Stimulated activated CD8-positive, alpha-beta memory T cell treated with anti-CD3 and anti-CD28 coated beads, Interleukin-15, amount 100 ng/mL, for 48 hours (primary cell): ENCODE measurements at places on chromosomes 7 and 10.

DNA sequence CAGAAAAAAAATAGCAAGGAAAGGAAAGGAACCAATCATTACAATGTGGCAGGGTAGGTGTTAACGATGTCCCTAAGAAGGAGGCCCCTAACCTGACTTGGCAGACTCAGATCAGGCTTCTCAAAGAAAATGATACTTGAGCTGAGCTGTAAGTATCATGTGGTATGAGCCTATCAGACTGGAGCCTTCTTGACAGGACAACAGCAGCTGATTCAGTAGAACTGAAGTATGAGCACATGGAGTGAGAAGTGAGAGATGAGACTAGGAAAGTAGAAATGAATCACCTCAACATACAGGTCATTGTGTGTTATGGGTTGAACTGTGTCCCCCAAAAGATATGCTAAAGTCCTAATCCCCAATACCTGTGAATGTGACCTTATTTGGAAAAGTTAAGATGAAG lies 66.3 kb downstream of the MTERF1 start:
- DNase-seq: no peak

DNA sequence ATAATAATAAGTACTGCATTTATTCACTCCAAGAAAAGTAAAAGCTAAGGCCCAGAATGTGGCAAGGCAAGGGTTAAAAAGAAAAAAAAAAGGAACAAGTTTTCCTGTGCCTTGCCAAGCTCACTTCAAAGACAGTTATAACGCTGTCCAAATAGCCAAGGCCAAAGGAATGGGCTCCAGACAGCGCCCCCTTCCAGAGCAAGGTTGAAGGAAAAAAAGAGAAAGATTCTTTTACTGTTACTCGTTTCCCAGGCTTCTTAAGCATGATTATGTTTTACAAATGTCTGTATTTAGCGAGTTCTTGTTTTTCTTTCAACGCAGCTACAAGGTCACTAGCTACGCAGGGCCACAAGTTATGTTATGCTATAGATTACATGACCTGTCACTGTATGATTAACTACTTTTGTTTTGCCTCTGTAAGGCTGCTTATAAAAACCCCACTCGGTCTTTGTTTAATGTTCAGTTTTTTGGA lies 9.1 kb upstream of the EIF4H start:
- no peak for DNase-seq

- DNase-seq: no peak
Observed at GRCh38 chr10:43953672-43954071, 305.0 kb upstream of the ZNF32 start.

- no peak for DNase-seq
Observed at GRCh38 chr7:136326045-136326609, 349.0 kb upstream of the MTPN start.

DNA sequence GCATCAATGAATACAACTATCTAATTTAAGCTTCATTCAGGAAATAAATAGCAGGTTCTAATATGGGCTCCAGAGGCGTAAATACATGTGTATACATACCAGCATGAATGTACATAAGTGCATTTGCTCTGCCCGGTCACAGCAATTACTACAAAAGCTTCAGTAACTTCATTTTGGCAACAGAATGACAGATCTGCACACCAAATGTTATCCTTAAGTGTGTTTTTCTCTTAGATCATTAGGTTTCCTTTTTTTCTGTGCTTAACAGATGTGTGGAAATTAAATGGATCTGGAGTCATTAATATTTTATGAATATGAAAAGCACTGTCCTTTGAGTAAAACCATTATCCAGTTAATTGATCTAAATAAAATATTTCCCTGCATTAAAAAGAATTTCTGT lies 159.0 kb upstream of the MEOX2 start:
- DNase-seq: no peak

DNA sequence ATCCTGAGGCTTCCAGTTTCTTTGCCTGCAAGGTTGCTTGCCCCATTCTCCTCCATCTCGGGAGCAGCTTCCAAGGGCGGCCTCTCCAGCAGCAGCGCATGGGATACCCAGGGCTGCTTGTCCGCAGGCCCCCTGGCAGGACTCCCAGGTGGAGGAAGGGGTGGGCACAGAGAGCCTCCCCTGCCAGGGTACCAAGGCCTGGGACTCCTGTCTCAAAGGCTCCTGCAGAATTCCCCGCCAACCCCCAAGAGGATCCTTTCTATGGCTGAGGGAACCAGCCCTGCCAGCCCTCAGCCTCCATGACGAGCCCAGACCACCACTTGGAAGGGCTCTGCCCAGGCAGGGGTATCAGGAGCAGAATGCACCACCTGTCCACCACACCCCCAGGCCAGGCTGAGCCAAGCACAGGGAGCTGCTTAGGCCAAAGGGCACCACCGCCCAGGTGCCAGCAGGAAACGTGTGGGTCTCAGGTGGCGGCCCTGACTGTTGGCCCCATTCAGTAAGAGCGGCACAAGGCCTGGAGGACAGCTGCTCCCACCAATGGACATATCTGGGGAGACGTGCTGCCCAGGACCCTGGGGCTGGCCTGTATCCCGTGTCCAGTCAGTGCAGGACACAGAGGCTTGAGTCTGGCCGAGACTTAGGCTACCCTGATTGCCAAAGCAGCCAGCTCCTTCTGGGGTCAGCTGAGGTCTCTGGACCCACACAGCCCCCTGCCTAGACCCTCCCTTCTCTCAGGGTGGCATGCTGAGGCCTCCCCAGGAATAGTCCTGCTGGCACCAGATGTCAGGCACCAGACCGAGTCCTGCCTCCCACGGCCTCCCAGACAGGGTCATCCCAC lies 33.8 kb upstream of the INPP5A start:
- DNase-seq: no peak

GRCh38 chr7:150340024-150340749 lies 1.2 kb downstream of the RARRES2 start:
- no peak for DNase-seq

DNA sequence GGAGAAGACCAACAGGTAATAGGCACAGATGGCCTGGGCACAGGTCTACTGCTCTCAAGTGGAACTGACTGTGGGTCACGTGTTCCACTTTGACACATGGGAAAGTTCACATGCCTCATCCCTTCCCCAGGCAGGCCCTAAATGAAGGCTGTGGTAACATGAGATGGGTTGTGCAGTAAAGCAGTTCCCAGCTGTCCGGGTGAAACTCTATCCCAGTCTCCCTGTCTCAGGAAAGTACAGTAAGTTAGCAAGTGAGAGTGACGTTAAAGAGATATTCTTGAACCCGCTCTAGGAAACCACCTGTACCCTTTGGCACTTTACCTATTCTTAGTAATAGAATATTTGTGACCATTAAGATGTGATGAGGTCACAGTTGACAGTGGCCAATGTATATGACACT lies 343.7 kb upstream of the AOAH start:
- DNase-seq: no peak

DNA sequence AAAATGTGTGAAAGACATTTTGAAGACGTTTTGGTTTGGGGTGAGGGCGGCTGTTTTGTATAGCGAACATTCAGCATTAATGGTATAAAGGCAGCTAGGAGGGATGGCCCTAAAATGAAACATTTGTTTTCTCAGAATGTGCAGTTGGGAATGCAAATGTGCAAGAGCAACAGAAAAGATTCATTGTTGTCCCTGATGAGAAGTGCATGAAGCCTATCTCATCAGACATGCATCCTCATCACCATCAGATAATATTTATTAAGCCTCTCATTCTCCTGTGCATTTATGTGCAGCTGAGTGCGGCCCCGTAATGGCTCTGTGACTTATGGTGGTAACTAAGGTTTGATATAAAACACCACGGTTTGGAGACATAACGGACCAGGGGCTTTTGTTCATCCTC lies 199.5 kb downstream of the GFRA1 start:
- DNase-seq: no peak

DNA sequence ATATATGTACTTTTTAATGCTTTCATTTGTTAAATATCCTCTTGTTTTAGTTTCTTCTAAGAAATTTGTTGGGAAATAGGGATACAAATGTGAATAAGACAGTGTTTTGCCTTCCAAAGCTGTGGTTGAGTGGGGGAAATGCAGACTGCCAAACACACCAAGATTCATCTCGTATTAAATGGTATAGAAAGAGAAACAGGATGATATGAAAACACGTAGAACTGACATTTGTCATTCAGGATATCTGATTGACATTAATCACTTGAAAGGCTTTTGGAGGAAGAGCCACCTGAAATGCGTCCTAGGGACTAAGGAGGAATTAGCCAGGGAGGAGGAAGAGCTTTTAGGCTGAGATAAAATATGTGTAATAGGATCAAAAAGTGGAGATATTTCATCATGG lies 287.4 kb upstream of the SEMA3C start:
- DNase-seq: no peak

- DNase-seq: no peak
Observed at GRCh38 chr7:86867163-86867762, 192.2 kb downstream of the ELAPOR2 start.

GRCh38 chr7:5387711-5388245 lies 35.9 kb downstream of the TNRC18 start:
- DNase-seq: no peak

GRCh38 chr7:78207269-78207668 lies 408.7 kb downstream of the PHTF2 start:
- no peak for DNase-seq

- DNase-seq: no peak
Observed at GRCh38 chr10:125871338-125871737, 9.8 kb downstream of the DHX32 start.

DNA sequence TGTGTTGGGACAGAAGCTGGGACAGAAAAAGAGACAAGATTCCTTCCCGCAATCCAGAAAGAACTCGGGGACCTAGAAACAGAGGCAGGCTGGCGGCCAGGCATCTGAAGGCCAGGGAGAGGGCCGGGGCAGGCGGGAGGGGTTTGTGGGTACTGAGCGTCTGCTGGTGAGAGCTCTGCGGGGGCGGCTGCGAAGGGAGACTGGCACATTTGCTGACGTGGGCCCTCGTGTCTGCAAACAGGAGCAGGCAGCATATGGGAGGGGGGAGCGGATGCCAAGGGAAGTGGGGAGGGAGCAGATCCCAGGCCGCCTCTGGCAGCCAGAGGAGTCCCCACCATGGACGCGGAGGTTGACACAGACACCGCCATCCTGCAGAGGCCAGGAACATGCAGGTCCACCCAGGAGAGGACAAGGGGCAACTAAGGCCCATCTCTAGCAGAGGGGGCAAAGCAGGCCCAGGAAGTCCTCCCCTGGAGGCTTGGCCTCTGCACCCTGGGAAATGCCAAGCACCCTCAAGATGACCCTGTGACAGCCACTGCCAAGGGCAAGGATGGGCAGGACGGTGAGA lies 32.2 kb downstream of the KCNH2 start:
- DNase-seq: no peak

- DNase-seq: no peak
Observed at GRCh38 chr7:3416453-3416852, 115.4 kb downstream of the SDK1 start.

GRCh38 chr7:47153576-47153975 lies 428.3 kb downstream of the TNS3 start:
- no peak for DNase-seq

GRCh38 chr10:109959259-109960145 lies 36.2 kb upstream of the XPNPEP1 start:
- DNase-seq: no peak

- no peak for DNase-seq
Observed at GRCh38 chr7:6306471-6306870, 34.0 kb upstream of the CYTH3 start.

- no peak for DNase-seq
Observed at GRCh38 chr10:33155720-33156638, 178.5 kb downstream of the NRP1 start.

- no peak for DNase-seq
Observed at GRCh38 chr7:2775785-2776184, 68.3 kb downstream of the GNA12 start.

DNA sequence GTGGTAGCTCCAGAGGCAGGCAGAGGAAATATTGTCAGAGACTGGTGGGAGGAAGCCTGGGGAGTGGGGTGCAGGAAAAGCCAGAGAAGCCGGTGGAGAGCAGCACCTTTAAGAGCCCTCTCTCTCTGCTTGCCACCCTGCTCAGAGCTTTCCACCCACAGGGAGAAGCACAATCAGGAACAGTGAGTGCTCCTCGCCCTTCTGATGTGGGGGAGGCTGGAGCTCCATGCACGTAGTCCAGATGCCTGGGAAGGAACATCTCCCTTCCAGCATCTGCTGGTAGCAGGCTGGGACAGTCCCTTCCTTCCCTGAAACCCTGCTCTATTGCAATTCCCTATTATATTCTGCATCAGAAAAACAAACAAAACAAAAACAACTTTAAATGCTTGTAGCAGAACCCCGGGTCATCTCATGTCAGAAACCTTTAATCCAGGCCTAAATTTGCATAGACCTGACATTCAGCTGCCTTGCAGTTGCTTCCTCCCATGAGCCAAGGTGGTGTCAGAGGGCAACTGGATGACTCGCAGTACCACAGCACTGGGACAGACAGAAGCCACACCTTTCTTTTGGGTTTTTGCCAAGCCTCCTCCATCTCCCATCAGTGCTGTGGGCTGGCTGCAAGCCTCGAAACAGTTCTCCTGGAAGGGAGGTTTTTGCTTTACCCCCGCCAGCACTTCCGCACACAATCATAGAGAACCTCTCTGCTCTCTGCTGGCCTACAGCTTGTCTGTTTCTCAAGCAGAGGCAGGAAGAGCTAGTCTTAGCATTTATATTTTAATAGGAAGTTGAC lies 13.1 kb downstream of the AVPI1 start:
- peak; percentile 11 for DNase-seq
